Fibroblast of mammary gland (primary cell): ENCODE measurements at places on chromosomes 13 and 19.

GRCh38 chr13:49053215-49053614 is 77.5 kb downstream of the FNDC3A start:
- peak; percentile 25 for DNase-seq

- DNase-seq, result peak; percentile 22
Measured at GRCh38 chr13:39938596-39938995, 283.1 kb downstream of the COG6 start.

DNA sequence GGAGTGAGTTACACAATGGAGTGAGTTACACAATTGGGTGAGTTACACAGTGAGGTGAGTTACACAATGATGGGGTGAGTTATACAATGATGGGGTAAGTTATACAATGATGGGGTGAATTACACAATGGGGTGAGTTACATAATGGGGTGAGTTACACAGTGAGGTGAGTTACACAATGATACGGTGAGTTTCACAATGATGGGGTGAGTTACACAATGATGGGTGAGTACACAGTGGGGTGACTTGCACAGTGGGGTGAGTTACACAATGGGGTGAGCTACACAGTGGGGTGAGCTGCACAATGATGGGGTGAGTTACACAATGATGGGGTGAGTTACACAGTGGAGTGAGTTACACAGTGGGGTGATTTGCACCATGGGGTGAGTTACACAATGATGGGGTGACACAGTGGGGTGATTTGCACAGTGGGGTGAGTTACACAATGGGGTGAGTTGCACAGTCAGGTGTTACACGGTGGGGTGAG is 52.5 kb upstream of the GAS6 start:
- peak; percentile 88 for DNase-seq

GRCh38 chr13:50152655-50153309 is 137.5 kb downstream of the KCNRG start:
- DNase-seq, result no peak

- no peak for DNase-seq
Measured at GRCh38 chr19:51339313-51339686, 2.6 kb downstream of the VSIG10L start.

DNA sequence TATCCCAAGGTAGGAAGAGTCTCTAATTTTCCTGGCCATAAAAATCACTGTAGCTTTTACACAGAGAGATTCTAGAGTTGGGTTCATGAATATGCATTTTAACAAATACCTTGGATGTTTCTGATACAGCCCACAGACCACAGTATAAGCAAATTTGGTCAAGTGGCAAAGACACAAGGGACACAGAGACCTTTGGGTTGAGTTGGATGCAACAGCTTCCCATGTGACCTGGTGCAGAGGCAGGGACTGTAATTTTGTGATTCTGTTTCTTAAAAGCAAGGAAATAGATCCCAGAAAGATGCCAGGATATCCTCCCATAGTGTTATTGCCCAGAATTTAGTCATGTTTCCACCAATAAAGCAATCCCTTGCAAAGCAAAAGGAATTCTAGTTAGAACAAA is 27.0 kb downstream of the FPR3 start:
- no peak for DNase-seq

- no peak for DNase-seq
Measured at GRCh38 chr13:46659413-46660065, 106.6 kb downstream of the LRCH1 start.

DNA sequence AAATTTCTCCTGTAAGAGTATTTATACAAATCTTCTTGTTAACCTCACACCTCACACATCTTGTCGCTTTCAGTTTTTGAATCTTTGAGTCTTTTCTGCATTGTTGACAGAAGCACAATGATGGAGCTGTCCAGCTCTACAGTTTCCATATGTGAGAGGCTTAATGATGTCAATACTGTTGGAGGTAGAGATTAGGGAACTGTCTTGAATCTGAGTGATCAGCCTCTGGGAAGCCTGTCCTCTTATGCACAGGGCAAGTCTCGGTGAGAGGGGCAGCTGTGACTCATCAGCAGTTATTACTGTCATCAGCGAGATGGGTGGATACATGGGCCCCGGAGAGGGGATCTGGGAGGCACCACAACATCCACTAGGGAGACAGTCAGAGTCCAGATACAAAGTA is 4.6 kb upstream of the ITGBL1 start:
- peak; percentile 28 for DNase-seq

DNA sequence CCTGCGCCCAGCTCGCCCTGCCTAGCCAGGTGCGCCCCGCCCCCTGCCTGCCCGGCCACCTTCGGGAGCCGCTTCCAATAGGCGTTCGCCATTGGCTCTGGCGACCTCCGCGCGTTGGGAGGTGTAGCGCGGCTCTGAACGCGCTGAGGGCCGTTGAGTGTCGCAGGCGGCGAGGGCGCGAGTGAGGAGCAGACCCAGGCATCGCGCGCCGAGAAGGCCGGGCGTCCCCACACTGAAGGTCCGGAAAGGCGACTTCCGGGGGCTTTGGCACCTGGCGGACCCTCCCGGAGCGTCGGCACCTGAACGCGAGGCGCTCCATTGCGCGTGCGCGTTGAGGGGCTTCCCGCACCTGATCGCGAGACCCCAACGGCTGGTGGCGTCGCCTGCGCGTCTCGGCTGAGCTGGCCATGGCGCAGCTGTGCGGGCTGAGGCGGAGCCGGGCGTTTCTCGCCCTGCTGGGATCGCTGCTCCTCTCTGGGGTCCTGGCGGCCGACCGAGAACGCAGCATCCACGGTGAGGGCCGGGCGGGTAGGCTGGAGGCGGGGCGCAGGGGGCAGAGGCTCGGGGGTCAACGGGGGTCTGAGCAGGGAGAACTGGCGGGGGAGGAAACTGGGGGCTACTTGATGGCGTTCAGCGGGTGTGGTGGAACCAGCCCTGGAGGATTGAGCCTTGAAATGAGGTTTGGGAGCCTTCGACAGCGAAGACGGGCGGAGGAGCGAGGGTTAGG is at the start of gene SPINT2:
TSS of gene SPINT2 (plus strand) at position 88 of the 727 bp plus-strand sequence. CDS start at position 408, 320 bp downstream.
- DNase-seq, result no peak

GRCh38 chr13:76148926-76149325 is 512.8 kb downstream of the LMO7 start:
- DNase-seq, result peak; percentile 72

GRCh38 chr19:6057651-6058517 is 52.4 kb downstream of the RFX2 start:
- DNase-seq, result no peak

DNA sequence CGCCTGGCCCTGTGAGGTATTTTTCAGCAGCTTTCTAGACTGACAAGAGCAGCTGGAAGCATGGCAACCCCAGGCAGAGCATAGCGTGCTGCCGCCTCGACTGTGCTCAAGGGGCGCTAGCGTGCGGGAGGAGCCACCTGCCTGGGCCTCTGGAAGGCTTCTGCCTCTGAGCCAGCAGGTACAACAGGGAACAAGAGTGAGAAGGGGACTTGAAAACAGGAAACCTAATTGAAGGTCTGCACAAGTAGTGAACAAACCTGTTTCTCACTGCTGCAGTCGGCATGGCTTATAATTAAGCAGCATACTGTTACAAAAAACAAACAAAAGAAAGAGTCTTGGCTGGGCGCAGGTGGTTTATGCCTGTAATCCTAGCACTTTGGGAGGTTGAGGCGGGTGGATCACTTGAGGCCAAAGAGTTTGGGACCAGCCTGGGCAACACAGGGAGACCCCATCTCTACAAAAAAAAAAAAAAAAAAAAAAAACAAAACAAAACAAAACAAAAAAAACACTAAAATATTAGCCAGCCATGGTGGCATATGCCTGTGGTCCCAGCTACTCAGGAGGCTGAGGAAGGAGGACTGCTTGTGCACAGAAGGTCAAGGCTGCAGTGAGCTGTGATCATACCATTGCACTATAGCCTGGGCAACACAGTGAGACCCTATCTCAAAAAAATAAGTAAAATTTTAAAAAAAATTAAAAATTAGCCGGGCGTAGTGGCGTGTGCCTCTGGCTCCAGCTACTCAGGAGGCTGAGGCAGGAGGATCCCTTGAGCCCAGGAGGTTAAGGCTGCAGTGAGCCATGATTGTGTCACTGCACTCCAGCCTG is 12.6 kb upstream of the GARRE1 start:
- no peak for DNase-seq
